Uterus (tissue), 4 donors: ENCODE measurements at places on chromosomes 7 and 10. TPM values are rescaled to one million over a fixed set of nuclear protein-coding genes. Genes with fewer than 3 reads are reported as not detected.

Gene PILRA
- 20.6 TPM for total RNA-seq

Gene GIMAP6
- total RNA-seq = 58.2 TPM

Gene SERPINE1
- 9.1 TPM for total RNA-seq

Gene LMBR1
- 135 TPM for total RNA-seq

Gene KCNK18
- total RNA-seq = not detected

Gene GPR141
- not detected for total RNA-seq

Gene NOD1
- total RNA-seq = 10.9 TPM

Gene PSD
- total RNA-seq = 114 TPM

Gene MUC12
- 0.29 TPM for total RNA-seq

Gene WDFY4
- total RNA-seq = 2.0 TPM

Gene PNLIPRP3
- not detected for total RNA-seq

Gene SSC4D
- 0.37 TPM for total RNA-seq

Gene AKR1C4
- total RNA-seq = not detected

Gene CRYGN
- 2.4 TPM for total RNA-seq

Gene MAGI2
- total RNA-seq = 7.2 TPM

Gene SPDYE8
- total RNA-seq = not detected

Gene ATG9B
- total RNA-seq = 0.55 TPM

Gene GSTO2
- total RNA-seq = not detected

Gene COL17A1
- under 0.01 TPM for total RNA-seq

Gene PTF1A
- total RNA-seq = not detected

Gene JMJD1C
- 218 TPM for total RNA-seq

Gene MINDY3
- total RNA-seq = 53.4 TPM

Gene FGFR2
- total RNA-seq = 27.4 TPM

Gene OR9A2
- total RNA-seq = 2.4 TPM

Gene KEL
- not detected for total RNA-seq

Gene TMEM26
- total RNA-seq = 35.7 TPM

Gene TRUB1
- total RNA-seq = 48.3 TPM

Gene VWDE
- total RNA-seq = not detected

Gene CAV1
- total RNA-seq = 268 TPM

Gene PPP1R17
- not detected for total RNA-seq

Gene DNAH11
- 0.29 TPM for total RNA-seq

Gene ANTXRL
- total RNA-seq = not detected

Gene CASTOR2
- total RNA-seq = 1.2 TPM

Gene COG5
- total RNA-seq = 136 TPM

Gene INSIG1
- total RNA-seq = 46.6 TPM

Gene TMEM236
- total RNA-seq = 1.2 TPM

Gene ECHDC3
- total RNA-seq = 7.9 TPM

Gene GALNT17
- 13.3 TPM for total RNA-seq

Gene ADAMTS14
- total RNA-seq = not detected

Gene C10orf120
- not detected for total RNA-seq

Gene GRM8
- 3.9 TPM for total RNA-seq

Gene ABCF2
- 37.7 TPM for total RNA-seq

Gene PRXL2A
- 55.1 TPM for total RNA-seq

Gene TRIL
- 7.4 TPM for total RNA-seq

Gene STK32C
- 1.8 TPM for total RNA-seq

Gene IMPDH1
- total RNA-seq = 46.2 TPM

Gene UCN3
- not detected for total RNA-seq

Gene ADRA2A
- total RNA-seq = 4.5 TPM

Gene MUC3A
- total RNA-seq = not detected

Gene PLOD3
- 29.2 TPM for total RNA-seq
